PC-3 (cell line): ENCODE measurements at places on chromosomes 7 and 10. TPM values are rescaled to one million over a fixed set of nuclear protein-coding genes. Genes with fewer than 3 reads are reported as not detected.
A peak's percentile ranks its signal among the peaks of the same experiment; 100 is the strongest.

Gene HTRA1
- total RNA-seq = 18.6 and 21.3 TPM in 2 replicates

Gene BHLHA15
- total RNA-seq = 12.0 and 13.9 TPM in 2 replicates

Gene ATP5F1C
- 167 and 177 TPM in 2 replicates for total RNA-seq

Gene TMEM229A
- not detected in 2 replicates for total RNA-seq

Gene TECTB
- not detected in 2 replicates for total RNA-seq

- no peak for DNase-seq
- no peaks in the 10 kb centered on the region for H3K4me1 ChIP-seq
- H3K27ac ChIP-seq = no peak overlapping the region
Observed at GRCh38 chr10:127338399-127339110, 142.2 kb upstream of the INSYN2A start.

DNA sequence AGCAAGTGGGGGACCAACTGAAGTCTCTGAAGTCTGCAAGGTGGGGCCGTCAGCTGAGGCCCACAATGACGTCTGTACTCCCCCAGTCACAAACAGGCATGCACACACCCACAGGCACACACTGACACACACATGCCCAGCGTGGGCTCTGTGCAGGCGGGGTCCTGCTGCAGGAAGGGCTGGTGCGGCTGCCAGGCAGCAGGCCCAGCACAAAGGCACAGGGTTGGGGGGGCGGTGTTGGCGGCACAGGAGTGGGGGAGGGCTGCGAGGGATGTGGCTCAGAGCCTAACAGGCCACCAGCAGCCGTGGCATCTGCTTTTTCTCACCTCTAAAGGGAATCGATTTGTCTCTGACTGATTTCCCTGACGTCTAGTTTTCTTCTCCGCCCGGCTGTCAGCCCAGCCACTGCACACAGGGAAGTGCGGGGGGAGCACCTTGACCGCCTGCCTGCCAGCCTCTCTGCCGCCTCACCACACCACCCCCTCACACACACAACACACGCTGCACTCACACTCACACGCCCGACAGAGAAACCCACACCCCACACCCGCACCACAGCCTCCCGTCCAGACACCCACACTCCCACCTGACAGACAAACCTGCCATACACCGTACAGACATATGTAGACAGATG lies 43.5 kb upstream of the ZMIZ1 start:
- no peak overlapping the region for H3K27ac ChIP-seq
- DNase-seq = no peak
- H3K36me3 ChIP-seq = no peaks in the 10 kb centered on the region
- no peaks in the 10 kb centered on the region for H3K4me1 ChIP-seq
- peaks cover 9% of the 10 kb centered on the region for H3K27me3 ChIP-seq

DNA sequence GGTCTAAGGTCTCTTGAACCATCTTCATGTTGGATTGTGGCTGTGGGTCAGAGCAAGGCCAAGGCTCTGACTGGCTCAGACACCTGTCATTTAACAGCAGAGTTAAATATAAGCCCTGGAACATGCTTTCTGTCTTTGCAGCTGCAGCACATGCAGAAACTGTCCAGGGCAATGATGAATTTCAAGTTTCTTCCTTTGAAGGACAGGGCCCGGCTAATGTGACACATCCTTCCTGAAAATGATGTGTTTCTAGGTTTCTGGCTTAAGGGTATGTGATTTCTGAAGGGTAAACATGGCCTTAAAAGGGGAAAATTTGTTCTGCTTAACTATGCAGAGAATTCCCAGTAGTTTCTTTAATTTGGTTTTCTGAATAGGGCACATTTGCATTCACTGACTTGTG lies 34.0 kb upstream of the SLC35B4 start:
- no peak for DNase-seq
- H3K4me3 ChIP-seq = no peak overlapping the region
- no peaks in the 10 kb centered on the region for H3K4me1 ChIP-seq
- H3K27me3 ChIP-seq = 0 out of 2 replicates have a peak, but pooled peaks cover 4% of the 10 kb centered on the region

GRCh38 chr10:133461841-133462240 lies 8.1 kb downstream of the SCART1 start:
- no peak for DNase-seq
- H3K36me3 ChIP-seq = no peaks in the 10 kb centered on the region
- no peak overlapping the region for H3K4me3 ChIP-seq
- no peaks in the 10 kb centered on the region for H3K4me1 ChIP-seq
- H3K27me3 ChIP-seq = no peaks in the 10 kb centered on the region

GRCh38 chr7:88115816-88116215 lies 104.0 kb downstream of the SRI start:
- H3K4me3 ChIP-seq = no peak overlapping the region
- no peaks in the 10 kb centered on the region for H3K4me1 ChIP-seq
- H3K27me3 ChIP-seq = no peaks in the 10 kb centered on the region
- H3K27ac ChIP-seq = no peak overlapping the region
- no peaks in the 10 kb centered on the region for H3K36me3 ChIP-seq

DNA sequence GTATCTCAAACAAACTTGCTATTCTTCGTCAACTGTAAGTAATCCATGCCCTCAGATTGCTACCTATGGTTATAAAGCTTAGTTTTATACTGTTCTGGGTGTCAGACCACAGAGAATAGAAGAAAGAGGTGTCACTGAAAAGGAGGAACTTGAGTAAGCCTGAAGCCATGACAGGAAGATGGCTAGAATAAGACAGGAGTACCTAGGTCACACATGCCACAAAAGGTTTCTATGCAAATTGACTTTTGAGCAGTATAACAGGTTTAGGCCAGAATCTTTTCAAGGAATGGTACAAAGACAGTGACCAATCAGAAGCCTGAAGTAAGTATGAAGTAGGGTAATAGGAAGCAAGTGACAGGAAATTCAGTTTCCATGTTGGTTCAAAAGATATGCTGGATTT lies 23.5 kb downstream of the FBXW4 start:
- no peaks in the 10 kb centered on the region for H3K36me3 ChIP-seq
- H3K27ac ChIP-seq = no peak overlapping the region
- H3K4me3 ChIP-seq = no peak overlapping the region

DNA sequence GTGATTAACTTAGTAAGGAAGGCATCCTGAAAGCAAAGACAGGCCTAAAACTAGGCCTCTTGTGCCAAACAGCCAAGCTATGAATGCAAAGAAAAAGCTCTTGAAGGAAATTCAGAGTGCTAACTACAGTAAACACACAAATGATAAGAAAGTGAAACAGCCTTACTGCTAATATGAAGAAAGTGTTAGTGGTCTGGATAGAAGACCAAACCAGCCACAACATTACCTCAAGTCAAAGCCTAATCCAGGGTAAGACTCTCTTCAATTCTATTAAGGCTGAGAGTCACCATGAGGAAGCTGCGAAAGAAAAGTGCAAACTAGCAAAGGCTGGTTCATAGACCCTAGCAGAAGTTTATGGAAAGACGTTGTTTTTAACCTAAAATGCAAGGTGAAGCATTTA lies 66.0 kb downstream of the IPMK start:
- H3K27me3 ChIP-seq = no peaks in the 10 kb centered on the region
- no peaks in the 10 kb centered on the region for H3K4me1 ChIP-seq
- no peaks in the 10 kb centered on the region for H3K36me3 ChIP-seq
- no peak for DNase-seq
- no peak overlapping the region for H3K27ac ChIP-seq

DNA sequence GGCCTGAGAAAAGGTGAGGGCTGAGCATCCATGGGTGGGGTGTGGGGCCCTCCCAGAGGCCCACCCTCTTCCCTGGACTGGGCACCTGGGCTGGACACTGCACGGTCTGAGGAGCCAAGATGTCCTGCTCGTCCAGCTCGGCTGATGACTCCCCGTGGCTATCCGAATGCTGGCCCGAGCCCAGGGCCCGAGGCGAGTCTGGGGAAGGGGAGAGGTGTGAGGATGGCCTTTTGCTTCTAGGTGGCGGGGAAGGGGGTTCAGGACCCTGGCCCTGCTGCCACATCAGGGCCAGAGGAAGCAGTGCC lies 7.1 kb downstream of the NACAD start:
- no peak overlapping the region for H3K4me3 ChIP-seq
- no peaks in the 10 kb centered on the region for H3K27me3 ChIP-seq
- peaks cover 5% of the 10 kb centered on the region for H3K4me1 ChIP-seq
- DNase-seq = no peak
- H3K36me3 ChIP-seq = no peaks in the 10 kb centered on the region

DNA sequence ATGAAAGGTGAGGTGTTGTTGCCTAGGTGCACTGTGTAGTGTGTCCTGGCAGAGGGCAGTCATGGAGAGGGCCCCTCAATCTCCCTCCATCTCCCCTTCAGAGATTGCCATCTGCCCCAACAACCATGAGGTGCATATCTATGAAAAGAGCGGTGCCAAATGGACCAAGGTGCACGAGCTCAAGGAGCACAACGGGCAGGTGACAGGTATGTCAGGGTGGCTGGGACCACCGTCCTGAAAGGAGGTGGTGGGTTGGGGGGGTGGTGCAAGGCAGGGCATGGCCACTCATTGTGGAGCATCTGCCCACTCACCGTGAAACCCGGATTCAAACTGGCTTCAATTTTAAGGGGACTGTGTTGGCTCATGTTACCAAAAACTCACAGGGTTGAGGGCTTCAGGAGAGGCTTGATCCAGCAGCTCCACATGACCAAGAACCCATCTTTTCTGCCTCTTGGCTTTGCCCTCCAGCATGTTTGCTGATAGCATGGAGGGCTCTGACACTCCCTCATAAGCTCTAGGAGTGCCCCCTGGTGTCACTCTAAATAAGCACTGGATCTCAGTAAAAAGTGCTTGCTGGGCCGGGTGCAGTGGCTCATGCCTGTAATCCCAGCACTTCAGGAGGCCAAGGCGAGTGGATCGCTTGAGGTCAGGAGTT lies 12.2 kb downstream of the ARPC1B start:
- no peaks in the 10 kb centered on the region for H3K4me1 ChIP-seq
- H3K27me3 ChIP-seq = no peaks in the 10 kb centered on the region
- H3K27ac ChIP-seq = no peak overlapping the region
- H3K36me3 ChIP-seq = peaks cover 13% of the 10 kb centered on the region; the same call in 1 of the 2 replicates
- no peak overlapping the region for H3K4me3 ChIP-seq

- no peaks in the 10 kb centered on the region for H3K4me1 ChIP-seq
- no peak overlapping the region for H3K27ac ChIP-seq
- DNase-seq = peak; percentile 60
- no peak overlapping the region for H3K4me3 ChIP-seq
Observed at GRCh38 chr7:95199779-95200558, 124.4 kb downstream of the PON1 start.

DNA sequence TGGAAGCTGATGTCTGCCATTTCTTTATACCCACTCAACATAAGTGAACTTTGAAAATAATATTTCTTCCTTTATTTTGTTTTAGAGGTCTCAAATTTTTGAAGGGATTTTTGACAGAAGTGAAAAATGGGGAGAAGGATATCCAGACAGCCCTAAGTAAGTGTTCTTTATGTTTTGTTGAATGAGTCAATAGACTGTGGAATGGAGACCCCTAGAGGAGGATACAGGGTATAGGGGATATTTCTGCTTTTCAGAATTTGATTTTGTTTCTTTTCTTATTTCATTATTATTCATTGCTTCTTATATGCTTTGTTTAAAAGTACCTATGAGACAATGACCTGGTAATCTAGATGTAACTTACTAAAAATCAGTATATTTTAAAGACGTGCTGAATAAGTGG lies 34.4 kb downstream of the PLEKHA8 start:
- H3K27me3 ChIP-seq = no peaks in the 10 kb centered on the region
- peak; percentile 42 for DNase-seq
- no peak overlapping the region for H3K27ac ChIP-seq

DNA sequence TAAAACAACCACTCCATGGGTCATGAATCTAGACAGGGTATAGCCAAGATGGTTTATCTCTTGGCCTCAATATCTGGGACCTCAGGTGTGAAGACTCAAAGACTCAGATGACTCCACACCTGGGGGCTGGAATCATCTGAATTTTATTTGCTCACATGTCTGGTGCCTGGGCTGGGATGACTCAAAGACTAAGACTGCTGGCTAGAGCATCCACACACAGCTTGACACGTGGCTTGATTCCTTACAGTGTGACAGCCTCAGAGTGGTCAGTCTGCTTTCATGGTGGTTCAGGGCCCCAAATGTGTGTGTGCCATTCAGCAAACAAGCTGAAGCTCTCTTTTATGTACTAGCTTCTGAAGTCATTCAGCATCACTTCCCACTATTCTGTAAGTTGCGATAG lies 333.7 kb downstream of the RNLS start:
- no peaks in the 10 kb centered on the region for H3K4me1 ChIP-seq
- H3K4me3 ChIP-seq = no peak overlapping the region
- H3K36me3 ChIP-seq = no peaks in the 10 kb centered on the region
- no peaks in the 10 kb centered on the region for H3K27me3 ChIP-seq
- H3K27ac ChIP-seq = no peak overlapping the region

GRCh38 chr7:94362276-94362675 lies 32.4 kb upstream of the COL1A2 start:
- H3K4me3 ChIP-seq = no peak overlapping the region
- no peaks in the 10 kb centered on the region for H3K36me3 ChIP-seq
- no peak for DNase-seq
- H3K27ac ChIP-seq = no peak overlapping the region
- H3K4me1 ChIP-seq = no peaks in the 10 kb centered on the region

- H3K4me3 ChIP-seq = no peak overlapping the region
- no peaks in the 10 kb centered on the region for H3K36me3 ChIP-seq
- H3K4me1 ChIP-seq = no peaks in the 10 kb centered on the region
- H3K27me3 ChIP-seq = no peaks in the 10 kb centered on the region
- no peak overlapping the region for H3K27ac ChIP-seq
- DNase-seq = no peak
Observed at GRCh38 chr7:7895004-7895650, 73.5 kb upstream of the GLCCI1 start.
